Uterus (tissue), 4 donors: ENCODE measurements at places on chromosomes 1 and 21. TPM values are rescaled to one million over a fixed set of nuclear protein-coding genes. Genes with fewer than 3 reads are reported as not detected.

OR10J1 gene
- not detected for total RNA-seq

UBE2G2 gene
- total RNA-seq = 74.6 TPM

MYBPH gene
- not detected for total RNA-seq

BRINP3 gene
- total RNA-seq = 39.7 TPM

ETV3L gene
- total RNA-seq = not detected

SLAMF6 gene
- under 0.01 TPM for total RNA-seq

GUCA2A gene
- not detected for total RNA-seq

FAAP20 gene
- total RNA-seq = 68.5 TPM

KCNAB2 gene
- 1.5 TPM for total RNA-seq
